ENCODE measurements at places on chromosomes 2 and 18.

- DNase-seq, result no peak
Measured at GRCh38 chr2:234682492-234683228, 185.8 kb upstream of the ARL4C start.

GRCh38 chr2:179106342-179106675, 56.4 kb upstream of the CCDC141 start:
- DNase-seq, result no peak

GRCh38 chr2:107806901-107807300, 19.8 kb upstream of the RGPD4 start:
- DNase-seq, result no peak

GRCh38 chr2:169693360-169693759, 845 bp downstream of the CFAP210 start:
- DNase-seq, result no peak

- peak; percentile 25 for DNase-seq
Measured at GRCh38 chr18:49447810-49448745, 12.4 kb downstream of the DYM start.

- no peak for DNase-seq
Measured at GRCh38 chr2:59658906-59659635, 894.4 kb downstream of the BCL11A start.

- no peak for DNase-seq
Measured at GRCh38 chr2:109407276-109408042, 206.3 kb downstream of the SEPTIN10 start.

GRCh38 chr2:54589340-54590215, 133.5 kb downstream of the SPTBN1 start:
- DNase-seq, result peak; percentile 32

GRCh38 chr2:237998530-237998929, 31.7 kb downstream of the UBE2F start:
- peak; percentile 42 for DNase-seq

- no peak for DNase-seq
Measured at GRCh38 chr2:185128996-185129395, 530.7 kb downstream of the ZNF804A start.

- no peak for DNase-seq
Measured at GRCh38 chr2:85878719-85879370, 9.9 kb downstream of the ST3GAL5 start.

DNA sequence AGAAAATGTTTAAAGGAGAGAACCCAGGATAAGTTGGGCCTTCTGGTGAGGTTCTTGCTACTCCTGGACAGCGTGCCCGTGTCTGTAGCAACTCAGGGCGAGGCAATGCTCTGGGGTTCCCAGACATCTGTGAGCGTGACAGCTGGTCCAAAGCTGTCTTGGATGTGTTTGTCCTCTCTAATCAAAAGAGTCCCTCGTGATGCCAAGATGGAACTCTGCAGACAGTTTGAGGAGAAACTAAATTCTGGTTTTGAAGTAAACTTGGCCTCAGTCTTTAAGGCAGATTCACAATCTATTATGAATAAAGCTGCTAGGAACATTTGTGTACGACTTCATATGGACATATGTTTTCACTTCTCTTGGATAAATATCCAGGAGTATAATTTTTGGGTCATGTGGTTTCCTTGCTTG, 47.3 kb downstream of the TMEM17 start:
- no peak for DNase-seq

- DNase-seq, result no peak
Measured at GRCh38 chr2:229489016-229489415, 217.9 kb upstream of the PID1 start.

GRCh38 chr2:75986617-75987016, 275.9 kb upstream of the GCFC2 start:
- no peak for DNase-seq

- DNase-seq, result no peak
Measured at GRCh38 chr18:40292985-40293710, 1661.9 kb upstream of the PIK3C3 start.

GRCh38 chr2:147843391-147843863, 1.4 kb upstream of the ACVR2A start:
- DNase-seq, result no peak

DNA sequence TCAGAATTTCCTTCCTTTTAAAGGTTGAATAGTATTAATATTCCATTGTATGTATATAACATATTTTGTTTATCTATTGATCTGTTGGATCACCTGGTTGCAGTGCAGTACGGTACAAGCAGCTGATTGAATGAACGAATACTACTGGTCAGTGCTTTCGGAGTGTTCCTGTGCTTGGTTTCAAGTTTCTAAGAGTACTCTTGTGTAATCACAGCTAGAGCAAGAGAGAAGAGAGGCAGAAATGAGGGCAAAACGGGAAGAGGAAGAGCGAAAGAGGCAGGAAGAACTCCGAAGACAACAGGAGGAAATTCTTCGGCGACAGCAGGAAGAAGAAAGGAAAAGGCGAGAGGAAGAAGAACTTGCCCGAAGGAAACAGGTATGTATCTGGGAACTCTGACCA, 40.3 kb upstream of the KCNJ13 start:
- no peak for DNase-seq

DNA sequence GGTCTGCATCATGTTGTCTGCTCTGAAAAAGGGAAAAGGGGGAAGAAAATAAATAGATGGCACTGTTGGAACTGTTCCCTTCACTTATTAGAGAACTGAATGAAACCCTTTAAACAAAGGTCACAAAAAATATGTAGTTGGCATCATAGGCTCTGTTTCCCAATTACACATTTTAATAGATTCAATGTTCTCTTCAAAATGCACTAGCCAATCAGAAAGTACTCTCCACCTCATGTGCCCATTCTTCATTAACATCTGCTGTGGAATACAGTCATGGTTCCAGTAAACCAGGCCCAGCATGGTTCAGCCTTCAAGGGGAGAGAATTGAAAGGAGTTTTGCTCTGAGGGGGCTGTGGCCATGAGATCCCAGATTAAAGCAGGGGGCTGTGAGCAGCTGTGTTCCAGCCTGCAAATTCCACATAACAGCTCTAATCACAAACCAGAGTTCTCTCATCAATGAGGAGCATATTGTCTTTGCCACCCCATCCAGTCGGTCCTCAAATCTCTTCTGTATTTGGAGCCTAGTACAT, 165.9 kb upstream of the CREB1 start:
- no peak for DNase-seq

- DNase-seq, result no peak
Measured at GRCh38 chr2:173979751-173980351, 14.7 kb upstream of the SP3 start.

DNA sequence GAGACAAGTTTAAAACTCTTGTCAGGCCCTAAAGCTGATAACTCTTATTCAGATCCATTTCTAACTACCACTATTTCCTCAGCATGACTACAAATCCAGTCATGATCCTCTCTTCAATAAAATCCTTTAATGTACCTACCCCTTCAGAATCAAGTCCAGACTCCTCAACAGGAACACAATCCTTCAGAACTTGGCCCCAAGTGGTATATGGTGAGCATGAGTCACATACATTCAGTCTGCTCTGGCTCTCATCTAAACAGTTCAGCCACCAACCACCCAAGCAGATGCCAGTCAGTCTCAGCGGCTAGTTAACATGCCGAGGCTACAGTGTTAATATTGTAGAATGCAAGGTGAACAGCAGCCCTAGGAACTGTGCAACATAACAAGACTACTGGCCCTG, 9.7 kb downstream of the LMAN2L start:
- DNase-seq, result no peak

GRCh38 chr2:598058-598802, 79.0 kb downstream of the TMEM18 start:
- DNase-seq, result no peak

- no peak for DNase-seq
Measured at GRCh38 chr2:122988395-122989221, 1036.5 kb upstream of the CNTNAP5 start.

GRCh38 chr2:85705680-85706039, 11.5 kb downstream of the GNLY start:
- no peak for DNase-seq

- no peak for DNase-seq
Measured at GRCh38 chr2:10229462-10230099, 73.1 kb upstream of the HPCAL1 start.

- no peak for DNase-seq
Measured at GRCh38 chr18:24613896-24614640, 153.6 kb downstream of the HRH4 start.

DNA sequence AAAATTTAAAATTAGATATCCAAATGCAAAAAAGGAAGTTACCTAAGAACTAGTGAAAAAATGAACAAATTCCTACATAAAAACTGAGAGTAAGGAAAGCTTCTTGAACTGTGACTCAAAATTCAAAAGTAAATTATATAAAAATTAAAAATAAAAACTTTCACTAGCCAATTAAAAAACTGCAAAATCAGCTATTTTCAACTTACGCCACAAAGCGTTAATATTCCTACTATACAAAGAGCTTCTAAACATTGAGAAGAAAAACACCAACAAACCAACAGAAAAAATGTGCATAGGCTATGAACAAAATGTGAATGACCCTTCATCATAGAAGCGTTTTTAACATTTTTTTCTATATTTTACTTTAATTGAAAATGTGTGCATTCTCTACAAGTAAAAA, 445.7 kb downstream of the CDH2 start:
- no peak for DNase-seq

- DNase-seq, result no peak
Measured at GRCh38 chr18:59730896-59731295, 33.7 kb upstream of the CCBE1 start.

DNA sequence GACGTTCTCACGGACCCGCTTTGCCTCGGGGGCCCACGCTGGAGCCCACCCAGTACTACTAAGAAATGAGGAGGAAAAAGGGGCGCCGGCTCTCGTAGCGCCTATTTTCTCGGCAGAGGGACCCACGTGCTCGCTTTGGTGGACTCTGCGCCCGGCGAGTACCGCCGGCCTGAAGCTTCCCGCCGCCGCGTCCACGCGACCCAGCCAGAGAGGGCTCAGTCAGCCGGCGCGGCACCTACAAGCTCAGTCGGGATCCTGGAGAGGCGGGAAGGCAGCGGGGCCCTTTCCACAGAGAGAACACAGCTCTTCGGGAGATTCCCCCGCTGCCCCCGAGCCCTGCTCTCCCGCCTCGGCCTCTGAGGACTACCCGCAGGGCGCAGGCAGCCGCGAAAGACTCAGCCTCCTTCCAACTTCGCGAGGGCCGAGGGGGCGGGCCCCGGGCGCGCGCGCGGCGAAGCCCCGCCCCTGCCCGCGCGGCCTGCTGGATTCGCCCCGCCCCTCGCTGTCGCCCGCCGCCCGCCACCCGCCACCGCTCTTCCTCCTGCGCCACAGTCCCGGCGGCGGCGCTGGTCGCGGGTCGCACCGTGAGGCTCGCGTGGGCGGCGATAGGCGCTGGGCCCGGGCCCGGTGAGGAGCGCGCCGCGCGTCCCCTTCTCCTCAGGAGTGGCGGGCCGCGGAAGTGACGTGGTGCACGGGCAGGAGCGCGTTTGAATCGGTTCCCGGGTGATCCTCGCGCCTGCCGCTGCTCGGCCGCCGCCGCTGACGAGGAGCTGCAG, at the start of gene SMCHD1:
SMCHD1 (plus strand) TSS at position 549 of the 776 bp plus-strand sequence. CDS start 350 bp downstream, outside the sequence.
- peak; percentile 94 for DNase-seq

GRCh38 chr2:152222975-152223637, 47.5 kb upstream of the STAM2 start:
- DNase-seq, result no peak

DNA sequence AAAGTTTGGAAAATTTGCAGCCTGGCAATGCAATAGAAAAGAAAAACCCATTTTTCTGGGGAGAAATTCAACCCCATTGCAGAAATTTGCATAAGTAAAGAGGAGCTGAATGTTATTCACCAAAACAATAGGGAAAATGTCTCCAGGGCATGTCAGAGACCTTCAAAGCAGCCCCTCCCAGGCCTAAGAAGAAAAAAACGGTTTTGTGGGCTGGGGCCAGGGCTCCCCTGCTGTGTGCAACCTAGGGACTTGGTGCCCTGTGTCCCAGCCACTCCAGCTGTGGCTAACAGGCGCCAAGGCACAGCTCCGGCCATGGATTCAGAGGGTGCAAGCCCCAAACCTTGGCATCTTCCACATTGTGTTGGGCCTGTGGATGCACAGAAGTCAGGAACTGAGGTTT, 224.5 kb downstream of the TXNL1 start:
- DNase-seq, result no peak

- DNase-seq, result no peak
Measured at GRCh38 chr2:238883421-238883901, 35.6 kb downstream of the TWIST2 start.

GRCh38 chr2:12928775-12929401, 212.2 kb downstream of the TRIB2 start:
- no peak for DNase-seq

DNA sequence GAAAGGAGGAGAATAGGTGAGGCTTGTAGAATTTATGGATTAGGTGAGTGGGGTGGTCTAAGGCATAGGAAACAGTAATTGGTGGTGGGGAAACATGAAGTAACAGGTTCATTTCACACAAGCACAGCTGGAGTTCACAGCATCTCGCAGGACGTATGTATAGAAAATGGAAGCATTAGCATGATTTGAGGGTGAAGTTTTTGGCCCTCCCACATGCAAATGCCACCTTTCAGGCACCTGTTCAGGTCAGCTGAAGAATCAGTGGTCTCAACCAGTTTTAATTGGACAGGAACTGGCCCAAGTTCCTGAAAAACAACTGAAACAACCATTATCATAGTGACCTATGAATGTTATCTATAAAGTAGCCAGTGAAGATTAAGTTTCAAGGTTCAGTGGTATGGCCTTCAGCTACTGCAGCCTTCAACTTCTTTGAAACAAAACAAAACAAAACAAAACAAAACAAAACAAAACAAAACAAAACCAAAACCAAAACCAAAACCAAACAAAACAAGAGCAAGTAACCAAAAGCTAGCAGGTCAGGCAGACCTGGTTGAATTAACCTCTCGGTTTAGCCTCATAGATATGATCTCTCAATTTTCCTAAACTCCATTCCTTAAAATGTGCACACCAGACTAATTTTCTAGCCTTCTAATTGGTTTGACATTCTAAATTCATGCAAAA, 102.1 kb upstream of the SPHKAP start:
- DNase-seq, result no peak

DNA sequence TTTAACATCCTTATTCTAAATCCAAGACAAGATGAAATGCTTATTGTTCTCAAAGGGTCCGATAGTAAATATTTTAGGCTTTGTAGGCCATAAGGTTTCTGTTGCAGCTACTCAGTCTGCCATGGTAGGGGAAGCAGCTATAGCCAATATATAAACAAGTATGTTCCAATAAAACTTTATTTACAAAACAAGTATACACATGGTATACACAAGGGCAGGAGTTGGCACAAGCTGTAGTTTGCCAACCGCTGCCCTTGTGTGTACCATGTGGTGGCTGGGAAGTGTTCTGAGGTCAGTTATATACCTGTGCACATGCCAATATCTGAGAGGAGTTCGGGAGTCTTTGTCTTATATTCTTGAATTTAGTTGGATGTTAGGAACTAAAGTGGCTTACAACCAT, 126.0 kb upstream of the DNMT3A start:
- no peak for DNase-seq

GRCh38 chr2:236820763-236821344, 251.2 kb downstream of the ACKR3 start:
- no peak for DNase-seq

GRCh38 chr2:146131785-146132184, 1611.9 kb upstream of the ZEB2 start:
- no peak for DNase-seq

DNA sequence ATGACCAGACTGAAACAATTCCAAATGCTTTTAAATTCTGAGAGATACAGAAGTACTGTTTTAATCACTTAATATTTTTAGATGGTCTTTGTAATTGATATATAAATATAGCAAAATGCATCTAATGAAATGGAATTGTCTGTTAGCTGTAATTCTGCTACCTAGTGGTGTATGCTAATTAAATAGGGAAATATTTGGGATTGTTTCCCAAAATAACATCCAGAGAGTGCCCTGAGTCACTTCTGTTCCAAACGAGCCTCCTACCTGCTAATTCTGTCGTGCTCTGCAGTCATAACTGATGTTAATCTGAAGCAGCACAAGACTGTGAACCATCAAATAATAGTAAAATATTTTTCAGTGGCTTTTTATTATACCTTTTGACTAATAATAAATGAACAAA, 71.4 kb upstream of the NOSTRIN start:
- DNase-seq, result no peak

Data from GM20000 (cell line).